ENCODE measurements at places on chromosomes 6 and 20.

DNA sequence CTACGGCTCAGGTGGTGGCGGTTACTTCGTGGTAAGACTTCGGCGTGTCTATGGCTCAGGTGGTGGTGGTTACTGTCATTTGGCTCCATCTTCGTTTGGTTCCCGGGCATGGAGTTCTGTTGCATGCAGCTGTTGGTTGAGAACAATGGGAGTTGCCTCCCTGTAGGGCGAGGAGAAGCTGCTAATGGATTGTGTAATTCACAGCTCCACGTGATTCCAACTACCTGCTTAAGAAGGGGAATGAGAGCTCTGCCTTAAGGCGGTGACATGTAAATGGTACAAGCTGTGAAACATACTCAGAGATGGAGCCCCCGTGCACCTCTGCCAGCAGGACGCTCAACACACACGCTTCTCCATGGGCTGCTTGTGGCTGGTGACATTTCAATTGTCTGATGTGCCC, 12.4 kb upstream of the DACT2 start:
- no peak for DNase-seq

- DNase-seq, result no peak
These were observed 26.2 kb downstream of the CCN2 start for GRCh38 chr6:131924881-131925474.

GRCh38 chr6:16334671-16335070, 96.3 kb downstream of the GMPR start:
- DNase-seq, result peak; percentile 47

- peak; percentile 83 for DNase-seq
These were observed 17.3 kb upstream of the TRIM27 start for GRCh38 chr6:28940858-28941683.

DNA sequence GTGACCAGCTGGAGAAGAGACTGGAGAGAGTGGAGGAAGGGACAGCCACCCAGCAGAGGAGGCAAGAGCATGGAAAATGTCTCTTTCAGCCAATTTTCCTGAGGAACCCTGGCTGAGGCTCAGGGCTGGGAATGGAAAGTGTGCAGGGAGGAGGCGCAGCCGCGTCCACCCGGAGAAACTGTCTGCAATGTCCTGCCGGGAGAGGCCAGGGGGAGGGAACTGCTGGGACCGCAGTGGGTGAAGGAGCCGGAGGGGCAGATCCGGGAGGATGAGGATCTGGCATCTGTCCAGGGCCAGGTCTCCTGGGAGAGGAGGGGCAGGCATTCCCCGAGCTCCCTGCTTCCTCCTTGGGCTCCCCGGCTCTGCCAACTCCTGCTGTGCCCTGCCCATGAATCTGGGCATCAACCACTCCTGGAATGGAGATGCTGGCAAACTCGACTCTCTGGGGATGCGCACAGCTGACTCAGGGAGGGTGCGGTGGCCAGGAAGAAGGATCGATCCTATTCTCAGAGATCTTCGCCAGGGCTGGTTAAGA, 17.4 kb upstream of the HM13 start:
- DNase-seq, result no peak

DNA sequence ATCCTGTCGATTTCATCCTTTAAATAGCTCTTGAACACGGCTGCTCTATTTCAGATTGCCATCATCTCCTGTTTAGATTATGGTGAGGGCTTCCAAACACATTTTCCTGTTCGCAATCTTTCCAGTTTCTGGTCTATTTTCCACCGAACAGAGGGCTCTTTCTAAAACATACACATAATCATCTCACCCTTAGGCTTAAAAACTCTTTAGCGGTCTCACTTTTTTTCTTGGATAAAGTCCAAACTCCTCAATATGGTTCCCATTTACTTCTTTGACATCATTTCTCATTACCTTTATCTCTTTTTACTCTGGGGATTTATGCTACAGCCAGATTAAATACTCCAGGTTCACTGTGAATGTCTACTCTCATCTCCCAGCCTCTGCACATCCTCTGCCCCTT, 103.4 kb upstream of the STMND1 start:
- peak; percentile 50 for DNase-seq

- DNase-seq, result no peak
These were observed 19.7 kb upstream of the GSTA4 start for GRCh38 chr6:53014744-53015143.

DNA sequence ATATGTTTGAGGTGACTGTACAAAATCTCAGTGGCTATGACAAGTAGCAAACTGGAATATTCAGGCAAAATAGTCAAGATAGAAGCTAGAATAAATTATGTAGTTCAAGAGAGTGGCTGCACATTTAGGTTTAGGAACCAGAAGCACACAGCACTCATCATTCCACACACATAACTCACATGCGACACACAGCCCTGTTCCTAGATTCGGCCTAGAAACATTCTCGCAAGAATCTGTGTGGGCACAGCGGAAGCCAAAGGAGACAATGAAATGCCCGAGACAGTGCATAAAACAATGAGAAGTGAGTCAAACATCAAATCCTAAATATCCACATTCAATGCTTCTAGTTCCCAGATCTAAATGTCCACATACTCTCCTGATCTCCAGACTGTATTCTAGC, 9.5 kb upstream of the SUPT3H start:
- DNase-seq, result no peak

DNA sequence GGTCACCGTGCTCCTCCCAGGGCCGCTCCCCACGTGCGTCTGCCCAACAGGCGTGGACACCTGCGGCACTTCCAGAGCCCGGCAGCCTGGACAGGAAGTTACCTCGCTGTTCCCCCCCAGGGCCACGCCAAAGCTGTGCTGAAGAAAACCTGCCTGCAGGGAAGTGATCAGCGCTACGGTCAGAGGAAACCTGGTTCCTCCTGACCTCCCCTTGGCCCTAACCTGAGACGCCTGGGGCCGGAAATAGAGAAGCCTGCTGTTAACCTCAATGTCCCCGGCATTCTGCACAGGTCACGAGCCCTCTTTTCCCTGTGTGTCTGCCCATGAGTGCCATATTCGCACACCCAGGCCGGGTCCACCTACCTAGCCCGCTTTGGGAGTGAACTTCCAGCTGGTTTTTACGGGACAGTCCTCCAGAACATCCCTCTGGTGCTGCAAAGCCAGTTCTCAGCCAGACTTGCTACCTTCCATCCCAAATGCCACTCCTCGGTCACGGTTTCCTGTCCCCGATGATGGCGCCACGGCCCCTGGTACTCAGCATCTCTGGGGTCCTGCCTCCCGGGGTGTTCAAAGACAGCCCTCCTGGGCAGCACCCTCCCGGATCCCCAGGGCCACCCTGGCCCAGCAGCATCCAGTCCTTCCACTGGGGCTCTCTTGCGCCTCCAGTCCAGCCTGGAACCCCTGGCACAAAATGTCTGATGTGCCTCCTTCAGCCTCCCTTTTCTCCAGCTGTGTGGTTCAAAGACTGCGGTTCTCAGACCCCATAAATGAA, 12.0 kb upstream of the IRF4 start:
- no peak for DNase-seq

Data from SK-N-MC (cell line).